Stimulated activated CD8-positive, alpha-beta memory T cell treated with anti-CD3 and anti-CD28 coated beads, Interleukin-7, amount 100 ng/mL, for 1 hour (primary cell): ENCODE measurements at places on chromosomes 7 and 10.

GRCh38 chr7:24304494-24305095, 20.6 kb downstream of the NPY start:
- DNase-seq: no peak

- DNase-seq: no peak
Observed at GRCh38 chr10:34759837-34760215, 55.3 kb downstream of the PARD3 start.

- no peak for DNase-seq
Observed at GRCh38 chr10:58513188-58514110, 777 bp downstream of the BICC1 start.

- DNase-seq: no peak
Observed at GRCh38 chr7:15018981-15019380, 116.4 kb upstream of the DGKB start.

GRCh38 chr7:152076940-152077933, 51.8 kb downstream of the GALNT11 start:
- DNase-seq: no peak

- DNase-seq: no peak
Observed at GRCh38 chr10:45373003-45373575, 927 bp upstream of the ALOX5 start.

- DNase-seq: no peak
Observed at GRCh38 chr7:31077484-31078362, 25.6 kb downstream of the ADCYAP1R1 start.

GRCh38 chr10:5968681-5969453, 8.5 kb downstream of the IL15RA start:
- no peak for DNase-seq

DNA sequence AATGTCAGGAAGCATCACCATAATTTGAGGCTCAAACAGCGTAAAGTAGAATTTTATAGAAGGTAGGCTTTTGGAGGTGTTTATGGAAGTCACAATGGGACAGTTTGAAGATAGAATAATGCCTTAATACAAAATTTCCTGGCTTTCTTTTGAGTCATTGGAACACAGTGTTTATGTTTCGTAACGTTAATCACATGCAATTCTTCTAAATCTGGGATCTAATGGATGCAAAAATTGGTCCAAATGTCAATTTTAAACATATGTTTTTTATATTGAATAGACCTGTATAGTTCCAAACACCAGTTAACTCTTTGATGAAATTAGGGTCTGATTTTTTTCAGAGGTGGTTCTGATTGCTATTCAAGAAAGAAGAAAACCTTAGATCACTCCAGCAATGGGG, 86.5 kb upstream of the HPS1 start:
- no peak for DNase-seq

- DNase-seq: no peak
Observed at GRCh38 chr10:73386583-73386982, 27.3 kb downstream of the ANXA7 start.

GRCh38 chr7:110347081-110347480, 743.8 kb upstream of the LRRN3 start:
- no peak for DNase-seq

DNA sequence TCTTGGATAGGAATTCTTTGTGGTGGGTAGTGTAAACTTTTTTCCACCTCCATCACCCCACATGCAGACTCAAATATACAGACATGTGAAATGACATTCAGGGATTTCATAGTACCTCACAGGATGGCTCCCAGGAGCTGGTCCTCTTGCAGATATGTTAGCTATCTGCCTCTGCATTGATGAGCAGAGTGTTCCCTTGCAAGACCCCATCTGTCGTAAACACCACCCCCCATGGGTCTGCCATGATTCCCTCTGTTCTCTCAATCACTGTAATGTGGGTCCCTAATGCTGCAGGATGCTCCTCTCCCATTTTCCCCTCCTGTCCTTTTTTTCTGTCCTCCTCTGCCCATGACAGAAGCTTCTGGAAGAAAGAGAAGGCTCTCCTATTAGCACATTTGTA, 391.2 kb upstream of the PODXL start:
- DNase-seq: no peak

GRCh38 chr7:29349362-29349761, 154.8 kb downstream of the CHN2 start:
- no peak for DNase-seq

GRCh38 chr7:100674411-100675104, 1.0 kb downstream of the GNB2 start:
- DNase-seq: no peak

DNA sequence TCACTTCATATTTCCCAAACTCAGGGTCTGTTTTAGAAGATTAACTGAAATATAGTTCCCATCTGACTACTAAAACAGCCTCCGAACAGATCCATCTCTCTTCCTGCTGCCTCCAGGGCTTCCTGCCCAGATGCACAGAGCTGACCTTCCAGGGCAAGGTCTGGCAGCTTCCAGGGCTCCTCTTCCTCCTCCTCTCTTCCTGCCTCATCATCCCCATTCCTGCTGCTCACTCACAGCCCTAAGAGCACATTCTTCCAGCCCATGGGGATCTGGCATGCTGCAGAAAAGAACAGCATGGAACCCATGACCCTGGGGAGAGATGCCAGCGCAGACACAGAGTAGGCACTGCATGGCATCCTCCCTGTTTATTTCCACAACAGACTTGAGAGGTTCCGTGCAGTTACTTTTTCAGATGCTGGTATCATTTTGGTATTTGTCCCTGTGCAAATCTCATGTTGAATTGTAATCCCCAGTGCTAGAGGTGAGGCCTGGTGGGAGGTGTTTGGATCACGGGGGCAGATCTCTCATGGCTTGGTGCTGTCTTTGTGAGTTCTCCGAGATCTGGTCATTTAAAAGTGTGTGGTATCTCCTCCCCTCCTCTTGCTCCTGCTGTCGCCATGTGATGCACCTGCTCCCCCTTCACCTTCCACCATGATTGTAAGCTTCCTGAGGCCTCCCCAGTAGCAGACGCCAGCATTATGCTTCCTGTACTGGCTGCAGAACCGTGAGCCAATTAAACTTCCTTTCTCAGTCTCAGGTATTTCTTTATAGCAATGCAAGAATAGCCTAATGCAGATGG, 4.4 kb downstream of the PKD1L1 start:
- DNase-seq: no peak

DNA sequence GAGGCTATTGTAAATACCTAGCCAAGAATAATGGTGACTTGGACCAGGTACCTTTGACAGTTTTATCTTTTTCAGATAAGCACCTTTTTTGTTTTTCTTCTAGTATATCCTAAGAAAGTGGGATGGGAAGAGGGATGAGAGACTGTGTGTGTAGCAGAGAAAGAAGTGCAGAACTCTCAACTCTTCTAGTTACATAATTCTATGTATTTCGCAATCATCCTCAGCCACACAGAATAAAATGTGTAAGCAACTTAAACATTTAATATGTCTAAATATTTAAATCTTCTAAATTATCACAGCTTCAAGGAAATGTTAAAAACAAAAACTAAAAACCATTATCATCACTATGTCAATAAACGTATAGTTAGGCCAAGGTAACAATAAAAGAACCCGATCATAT, 42.6 kb upstream of the GSAP start:
- no peak for DNase-seq

DNA sequence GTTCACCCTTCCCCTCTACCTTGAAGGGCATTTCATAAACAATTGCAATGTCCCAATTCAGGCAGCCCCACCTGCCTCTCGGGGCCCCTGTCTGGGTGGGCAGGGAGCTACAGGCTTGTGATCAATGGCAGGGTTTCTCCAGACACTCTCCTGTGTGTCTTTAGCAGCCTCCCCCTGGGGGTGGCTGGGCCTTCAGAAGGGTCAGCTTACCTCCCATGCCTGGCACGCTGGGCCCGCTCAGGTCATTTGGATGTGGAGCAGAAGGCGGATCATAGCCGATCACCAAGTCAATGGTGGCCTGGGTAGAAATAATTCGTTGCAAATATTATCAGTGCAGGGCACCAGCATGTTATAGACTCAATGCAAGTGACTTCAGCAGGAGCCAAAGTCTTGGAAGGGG, 56.3 kb downstream of the MYOF start:
- no peak for DNase-seq

GRCh38 chr10:57338823-57339558, 928.7 kb downstream of the IPMK start:
- DNase-seq: no peak

DNA sequence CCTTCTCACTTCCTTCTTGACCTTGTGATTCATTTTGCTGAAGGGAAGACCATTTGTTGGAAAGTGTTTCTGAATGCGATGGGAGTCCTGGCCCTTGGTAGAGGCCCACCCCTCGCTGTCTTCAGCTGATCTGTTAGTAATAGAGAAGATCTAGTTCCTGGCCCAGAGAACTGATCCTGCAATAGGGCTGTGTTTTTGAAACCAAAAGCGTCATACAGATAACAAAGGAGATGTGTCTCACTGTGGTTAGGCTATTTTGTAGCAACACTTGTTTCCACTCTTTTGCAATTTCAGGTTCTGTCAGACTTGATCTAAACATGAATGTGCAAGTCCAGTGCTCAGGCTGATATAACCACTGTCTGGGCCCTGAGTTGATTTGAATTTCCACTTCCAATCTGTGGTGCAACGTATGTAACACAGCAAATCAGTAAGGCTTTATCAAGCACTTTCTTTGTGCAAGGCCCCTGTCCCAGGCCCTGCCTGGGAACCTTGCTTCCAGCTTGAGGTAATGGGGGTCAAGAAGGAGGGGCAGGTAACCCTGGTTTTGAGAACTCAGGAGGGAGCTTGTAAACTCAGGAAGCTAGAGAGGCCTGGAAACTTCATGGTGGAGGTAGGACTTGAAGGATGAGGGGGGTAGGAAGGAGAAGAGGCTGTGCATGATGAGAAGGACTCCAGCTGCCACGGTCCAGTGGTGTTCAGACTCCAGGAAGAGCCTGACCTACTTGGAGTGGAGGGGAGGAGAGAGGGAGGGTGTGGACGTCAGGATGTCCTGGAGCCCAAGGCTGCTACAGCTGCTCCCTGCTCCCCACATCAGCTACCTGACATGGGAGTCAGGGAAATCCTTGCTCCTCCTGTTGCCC, 42.2 kb upstream of the SRGN start:
- no peak for DNase-seq

GRCh38 chr7:44140341-44140740, 791 bp downstream of the MYL7 start:
- DNase-seq: no peak

- DNase-seq: no peak
Observed at GRCh38 chr10:131642966-131643365, 257.8 kb upstream of the PPP2R2D start.

DNA sequence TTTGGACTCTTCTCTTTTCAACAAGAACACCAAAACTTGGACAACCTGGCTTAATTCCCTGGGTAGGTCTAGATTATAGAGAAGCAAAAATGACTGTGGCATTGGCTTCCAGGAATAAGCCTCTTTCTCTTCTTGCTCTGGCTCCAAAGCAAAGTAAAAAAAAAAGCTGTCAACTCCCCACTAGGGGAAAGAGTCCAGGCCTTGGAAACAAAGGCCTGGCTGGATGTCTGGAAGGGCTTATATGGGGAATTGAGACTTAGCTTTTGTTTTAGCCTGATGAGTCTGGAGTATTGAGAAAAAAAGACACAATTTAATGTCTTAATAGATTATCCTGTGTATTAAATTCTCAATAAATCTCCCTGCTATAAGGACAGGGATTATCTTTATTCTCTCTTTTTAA, 300.6 kb downstream of the SORCS3 start:
- no peak for DNase-seq

- DNase-seq: no peak
Observed at GRCh38 chr10:53646525-53646924, 873.9 kb upstream of the MBL2 start.

GRCh38 chr10:13987446-13987845, 343.3 kb downstream of the FRMD4A start:
- DNase-seq: no peak

- no peak for DNase-seq
Observed at GRCh38 chr10:96767611-96768010, 47.3 kb upstream of the PIK3AP1 start.

DNA sequence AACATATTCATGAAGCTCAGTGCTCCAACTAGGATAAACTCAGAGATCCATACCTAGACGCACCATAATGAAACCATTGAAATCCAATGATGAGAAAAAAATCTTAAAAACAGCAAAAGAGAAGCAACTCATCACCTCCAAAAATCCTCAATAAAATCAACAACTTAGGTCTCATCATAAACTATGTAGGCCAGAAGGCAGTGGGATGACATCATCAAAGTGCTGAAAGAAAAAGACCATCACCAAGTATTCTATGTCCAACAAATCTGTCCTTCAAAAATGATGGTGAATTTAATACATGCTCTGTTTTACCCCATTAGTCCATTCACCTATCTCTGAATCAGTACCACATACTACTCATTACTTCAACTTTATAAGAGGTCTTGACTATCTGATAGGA, 304.4 kb downstream of the HDAC9 start:
- DNase-seq: no peak

- no peak for DNase-seq
Observed at GRCh38 chr7:30934732-30935568, 23.3 kb downstream of the AQP1 start.

DNA sequence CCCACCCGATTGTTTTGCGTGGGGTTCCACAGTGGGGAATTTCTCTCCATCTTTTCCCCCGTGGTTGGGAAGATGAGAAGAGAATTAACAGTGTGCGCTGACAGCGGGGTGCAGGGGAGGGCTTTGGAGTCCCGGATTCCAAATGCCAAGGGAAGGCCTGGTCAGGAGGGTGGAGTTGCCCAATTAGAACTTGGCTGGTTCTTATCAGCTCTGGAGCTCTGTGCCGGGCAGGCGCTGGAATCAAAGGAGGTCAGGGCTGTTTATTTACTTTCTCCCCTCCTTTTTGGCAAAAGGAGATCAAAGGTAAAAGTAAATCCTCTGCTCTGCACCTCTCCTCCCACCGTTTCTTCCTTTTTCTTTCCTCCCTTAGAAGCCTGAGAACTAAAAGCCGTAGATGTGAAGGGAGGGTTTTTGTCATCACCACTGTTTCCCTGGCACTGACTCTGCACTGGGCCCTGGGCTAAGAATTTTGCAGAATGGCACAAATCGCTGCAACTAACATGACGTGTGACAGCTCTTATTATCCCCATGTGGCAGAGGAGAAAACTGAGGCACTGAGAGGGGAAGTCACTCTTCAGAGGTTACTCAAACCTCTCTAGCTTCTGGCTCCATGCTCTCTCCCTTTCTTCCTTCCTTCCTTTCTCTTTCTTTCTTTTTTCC, 95.2 kb upstream of the ZNF716 start:
- DNase-seq: no peak

GRCh38 chr10:101075775-101076174, 14.0 kb downstream of the KAZALD1 start:
- DNase-seq: no peak

- no peak for DNase-seq
Observed at GRCh38 chr10:117363028-117363427, 12.2 kb downstream of the PDZD8 start.

DNA sequence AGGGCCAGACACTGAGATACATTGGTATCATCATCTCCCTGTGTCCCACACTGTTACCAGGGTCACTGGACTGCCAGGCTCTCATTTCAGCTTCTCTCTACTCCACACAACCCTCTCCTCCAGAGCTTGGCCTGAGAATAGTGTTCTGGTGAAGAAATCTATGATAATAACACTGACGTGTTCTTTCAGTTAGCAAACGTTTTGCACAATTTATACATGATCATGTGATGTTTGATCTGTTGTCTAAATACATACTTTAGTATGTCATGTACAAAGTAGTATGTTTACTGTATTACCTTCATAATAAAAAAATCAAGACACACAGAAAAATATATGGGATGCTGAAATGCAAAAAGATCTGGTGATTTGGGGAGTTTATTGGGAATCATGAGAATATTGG, 5.0 kb downstream of the SLC16A9 start:
- no peak for DNase-seq
